Hematopoietic multipotent progenitor cell treated with erythropoietin and hydrocortisone succinate and interleukin-3 and kit ligand, for 15 days (in vitro differentiated cells): ENCODE measurements at places on chromosomes 13 and 19.

- no peak for DNase-seq
Measured at GRCh38 chr13:75365724-75366173, 116.2 kb downstream of the TBC1D4 start.

DNA sequence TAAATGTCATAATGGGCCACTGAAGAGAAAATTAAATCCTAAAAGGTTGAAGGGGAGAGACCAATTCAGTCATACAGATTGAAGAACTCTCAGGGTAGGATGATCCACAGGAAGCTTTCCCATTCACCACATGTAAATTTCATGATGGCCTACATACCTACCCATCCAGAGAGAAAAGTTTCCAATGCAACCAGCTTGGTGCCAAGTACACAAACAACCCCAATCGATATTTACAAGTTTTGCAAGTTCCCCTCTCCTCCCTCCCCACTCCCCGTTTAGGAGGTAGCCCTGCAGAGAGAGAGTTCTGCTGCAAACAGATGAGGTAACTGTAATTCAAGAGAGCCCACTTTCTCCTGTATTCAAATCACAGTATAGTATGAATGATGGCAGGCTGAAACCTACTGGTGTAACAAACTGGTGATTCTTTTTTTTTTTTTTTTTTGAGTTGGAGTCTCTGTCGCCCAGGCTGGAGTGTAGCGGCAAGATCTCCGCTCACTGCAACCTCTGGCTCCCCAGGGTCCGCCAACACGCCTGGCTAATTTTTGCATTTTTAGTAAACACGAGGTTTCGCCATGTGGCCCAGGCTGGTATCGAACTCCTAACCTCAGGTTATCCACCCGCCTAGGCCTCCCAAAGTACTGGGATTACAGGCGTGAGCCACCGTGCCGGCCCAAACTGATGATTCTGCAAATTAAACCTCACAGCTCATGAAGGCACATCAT is 14.4 kb downstream of the FOXO1 start:
- DNase-seq = no peak

GRCh38 chr19:612941-613340 is 20.4 kb downstream of the POLRMT start:
- DNase-seq = no peak

DNA sequence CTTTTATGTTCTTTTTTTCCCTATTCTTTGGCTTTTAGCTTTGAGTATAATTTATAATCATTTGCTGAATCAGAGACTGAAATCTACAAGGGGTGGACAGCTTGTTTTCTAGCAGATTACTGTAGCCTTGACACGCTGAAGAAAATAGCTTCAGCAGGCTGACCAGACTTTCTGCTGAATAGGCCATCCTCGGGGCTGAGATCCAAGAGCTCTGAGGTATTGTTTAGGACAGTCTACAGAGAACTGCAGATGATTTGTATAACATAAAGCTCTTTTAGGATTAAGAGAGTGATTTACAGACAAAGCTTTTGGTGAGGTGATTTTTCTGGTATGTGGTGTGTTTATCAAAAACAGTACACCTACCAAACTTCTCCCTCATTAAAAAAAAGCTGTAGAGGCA is 16.8 kb downstream of the POLR1D start:
- DNase-seq = no peak

- DNase-seq = no peak
Measured at GRCh38 chr13:102141625-102142472, 260.0 kb downstream of the FGF14 start.

- DNase-seq = no peak
Measured at GRCh38 chr19:56097776-56098175, 23.3 kb downstream of the ZNF787 start.

GRCh38 chr19:21848706-21849105 is 12.7 kb upstream of the ZNF43 start:
- DNase-seq = no peak

DNA sequence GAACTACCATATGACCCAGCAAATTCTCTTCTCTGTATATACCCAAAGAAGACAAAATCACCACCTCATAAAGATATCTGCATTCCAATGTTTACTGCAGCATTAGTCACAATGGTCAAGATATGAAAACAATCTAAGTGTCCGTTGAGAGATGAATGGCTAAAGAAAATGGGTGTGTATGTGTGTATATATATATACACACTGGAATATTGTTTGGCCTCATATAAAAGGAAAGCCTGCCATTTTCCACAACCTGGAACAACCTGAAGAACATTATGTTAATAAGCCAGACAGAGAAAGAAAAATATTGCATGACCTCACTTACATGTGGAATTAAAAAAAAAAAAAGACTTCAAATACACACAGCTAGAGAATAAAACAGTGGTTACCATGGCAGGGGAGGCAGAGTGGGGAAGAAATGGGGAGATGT is 29.5 kb upstream of the RBM26 start:
- no peak for DNase-seq

GRCh38 chr13:60707878-60708277 is 310.9 kb downstream of the TDRD3 start:
- no peak for DNase-seq

GRCh38 chr19:31329819-31330218 is 19.4 kb downstream of the TSHZ3 start:
- no peak for DNase-seq

DNA sequence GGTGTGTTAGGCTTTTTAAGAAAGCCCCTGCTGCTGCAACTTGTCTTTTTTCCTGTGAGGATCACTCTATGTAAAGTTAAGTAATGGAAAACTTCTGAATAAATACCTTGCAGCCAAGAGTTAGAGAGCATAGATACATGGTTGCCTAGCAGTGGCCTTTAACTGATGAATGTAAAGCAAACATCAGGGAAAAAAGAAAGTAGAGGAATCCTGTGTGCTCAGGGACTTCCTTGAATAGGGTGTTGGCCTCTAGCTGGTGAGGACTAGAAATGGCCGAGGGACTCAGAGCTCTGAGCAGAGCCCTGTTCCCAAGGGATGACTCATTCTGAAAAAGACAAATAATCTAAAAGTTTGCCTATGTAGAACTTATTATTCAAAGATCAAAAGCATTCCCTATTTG is 135.7 kb downstream of the MIPEP start:
- no peak for DNase-seq

GRCh38 chr13:100484702-100485101 is 103.9 kb downstream of the GGACT start:
- DNase-seq = no peak

GRCh38 chr13:28581451-28581850 is 77.5 kb upstream of the POMP start:
- no peak for DNase-seq

DNA sequence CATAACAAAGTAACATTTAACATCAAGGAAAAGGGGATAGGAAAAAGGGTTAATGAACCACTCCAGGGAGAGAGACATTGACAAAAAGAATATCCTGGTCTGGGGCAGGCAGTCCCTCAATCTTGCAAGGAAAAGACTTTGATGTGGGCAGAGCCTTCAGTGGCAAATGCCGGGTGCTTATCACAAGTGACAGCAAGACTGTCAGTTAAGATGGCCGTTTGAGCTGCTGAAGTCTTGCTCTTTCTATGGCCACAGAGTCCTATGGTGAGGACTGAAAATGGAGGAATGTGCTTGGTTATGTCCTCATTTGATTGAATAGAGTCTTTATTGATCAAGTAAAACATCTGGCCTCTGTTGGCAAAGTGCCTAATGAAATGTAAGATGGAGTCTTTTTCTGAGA is 112.1 kb downstream of the B3GLCT start:
- DNase-seq = peak; percentile 40

- DNase-seq = no peak
Measured at GRCh38 chr13:30319655-30320054, 12.3 kb upstream of the KATNAL1 start.

DNA sequence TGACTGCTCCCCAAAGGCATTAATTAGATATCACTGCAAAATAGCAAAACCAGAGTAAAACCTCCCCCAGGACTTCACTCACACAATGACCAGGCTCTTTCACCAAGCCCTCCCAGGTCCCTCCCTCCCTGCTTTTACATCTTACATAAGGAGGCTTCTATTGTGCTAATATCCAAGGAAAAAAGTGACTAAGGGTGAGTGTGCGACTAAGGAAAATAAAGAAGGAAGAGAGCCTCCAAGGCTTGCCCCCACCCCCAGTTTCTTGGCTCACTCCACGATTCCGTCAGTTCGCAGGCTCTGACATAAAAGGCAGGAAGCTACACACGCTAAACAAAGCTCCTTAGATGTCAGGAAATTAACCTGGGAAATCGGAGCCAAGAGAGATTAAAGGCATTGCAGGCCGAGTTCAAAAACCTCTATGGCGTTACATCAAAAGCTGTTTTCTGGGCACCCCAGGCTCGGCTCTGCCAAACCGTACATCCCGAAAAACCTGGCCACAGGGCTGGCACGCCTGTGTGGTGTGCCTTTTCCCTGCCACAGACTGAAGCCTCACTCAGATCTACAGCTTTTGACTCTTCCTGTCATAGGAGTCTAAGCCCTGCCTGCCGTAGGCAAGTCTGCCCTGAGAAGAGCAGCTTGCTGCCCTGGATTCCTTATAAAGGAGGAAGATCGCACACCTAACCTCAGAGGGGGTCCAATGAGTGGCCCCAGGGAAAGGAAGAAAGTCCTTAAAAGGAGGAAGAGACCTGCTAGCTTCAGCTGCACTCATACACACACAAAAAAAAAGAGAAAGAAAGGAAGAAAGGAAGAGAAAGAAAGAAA is 67.0 kb upstream of the SERP2 start:
- DNase-seq = no peak

GRCh38 chr13:106078191-106078590 is 457.3 kb downstream of the EFNB2 start:
- DNase-seq = no peak

GRCh38 chr13:67438465-67438864 is 208.3 kb upstream of the PCDH9 start:
- DNase-seq = no peak

GRCh38 chr13:47119575-47120235 is 222.9 kb upstream of the HTR2A start:
- DNase-seq = no peak

DNA sequence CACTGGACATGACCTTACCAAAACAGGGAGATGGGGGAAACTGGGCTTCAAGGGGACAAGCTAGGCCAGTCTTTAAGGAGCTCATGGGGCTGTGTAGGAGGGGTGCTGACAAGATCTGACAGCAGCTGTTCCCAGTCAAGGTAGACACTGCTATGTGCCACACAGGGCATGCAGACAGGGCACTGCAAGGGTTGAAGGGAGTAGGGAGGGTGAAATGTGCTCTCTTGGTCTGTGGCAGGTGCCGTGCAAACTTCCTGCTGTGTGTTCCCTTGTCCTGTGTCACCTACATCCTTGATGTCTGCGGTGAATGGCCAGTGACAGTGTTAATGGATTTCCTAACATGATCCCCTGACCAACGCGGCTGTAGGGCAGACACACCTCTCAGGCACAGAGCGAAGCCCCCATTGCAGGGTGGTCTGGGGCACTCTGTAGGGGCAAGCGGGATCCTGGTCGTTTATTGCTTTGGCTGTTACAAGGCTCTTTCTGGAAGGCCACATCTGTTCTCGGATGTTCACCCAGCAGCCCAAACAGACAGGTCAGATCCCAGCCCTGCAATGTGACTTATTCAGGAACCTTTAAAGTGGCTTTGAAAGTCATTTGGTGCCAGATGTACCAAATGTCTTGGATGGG is 199.5 kb upstream of the ZNF536 start:
- no peak for DNase-seq

DNA sequence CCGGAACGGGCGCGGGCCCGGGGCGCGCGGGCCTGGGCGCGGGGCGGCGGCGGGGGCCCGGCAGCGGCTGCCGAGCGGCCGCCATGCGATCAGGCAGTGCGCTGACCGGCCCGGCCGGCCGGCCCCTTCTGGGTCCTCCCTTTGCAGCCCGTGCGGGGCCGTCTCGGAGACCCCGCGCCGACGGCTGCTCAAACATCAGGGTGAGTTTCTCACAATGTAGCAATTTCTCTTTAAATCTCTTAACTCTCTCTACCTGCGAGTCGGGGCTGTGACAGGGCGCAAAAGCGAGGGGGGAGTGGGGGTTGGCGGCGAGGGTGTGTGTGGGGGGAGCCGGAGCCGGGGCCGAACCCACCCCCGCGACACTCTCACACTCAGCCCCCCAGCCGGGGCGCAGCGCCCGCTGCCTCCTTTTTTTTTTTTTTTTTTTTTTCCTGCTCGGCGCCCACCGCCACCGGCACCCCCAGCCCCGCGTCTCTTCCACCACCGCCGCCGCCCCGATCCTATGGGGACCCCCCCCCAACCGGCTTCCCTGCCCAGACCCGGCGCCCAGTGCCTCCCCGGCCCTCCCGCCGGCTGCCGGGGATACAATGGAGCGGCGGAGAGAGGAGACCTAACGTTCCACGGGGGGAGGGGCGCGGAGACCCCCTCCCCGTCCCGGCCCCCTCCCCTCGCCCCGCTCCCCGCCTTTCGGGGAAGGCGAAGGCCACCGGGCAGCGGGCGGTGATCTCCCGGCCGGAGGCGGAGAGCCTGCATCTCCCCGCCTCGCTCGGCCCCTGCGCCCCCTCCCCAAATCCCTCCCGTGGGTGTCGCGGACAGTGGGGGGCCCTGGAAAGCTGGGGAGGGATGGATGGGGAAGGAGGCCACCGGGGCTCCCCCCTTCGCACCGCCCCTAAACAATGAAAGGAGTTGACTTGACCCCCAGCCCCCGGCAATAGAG is at the start of gene BICRA:
Gene BICRA (plus strand): TSS at position 166 of the 937 bp plus-strand sequence. CDS start 64,441 bp downstream, outside the sequence.
- DNase-seq = peak; percentile 78

DNA sequence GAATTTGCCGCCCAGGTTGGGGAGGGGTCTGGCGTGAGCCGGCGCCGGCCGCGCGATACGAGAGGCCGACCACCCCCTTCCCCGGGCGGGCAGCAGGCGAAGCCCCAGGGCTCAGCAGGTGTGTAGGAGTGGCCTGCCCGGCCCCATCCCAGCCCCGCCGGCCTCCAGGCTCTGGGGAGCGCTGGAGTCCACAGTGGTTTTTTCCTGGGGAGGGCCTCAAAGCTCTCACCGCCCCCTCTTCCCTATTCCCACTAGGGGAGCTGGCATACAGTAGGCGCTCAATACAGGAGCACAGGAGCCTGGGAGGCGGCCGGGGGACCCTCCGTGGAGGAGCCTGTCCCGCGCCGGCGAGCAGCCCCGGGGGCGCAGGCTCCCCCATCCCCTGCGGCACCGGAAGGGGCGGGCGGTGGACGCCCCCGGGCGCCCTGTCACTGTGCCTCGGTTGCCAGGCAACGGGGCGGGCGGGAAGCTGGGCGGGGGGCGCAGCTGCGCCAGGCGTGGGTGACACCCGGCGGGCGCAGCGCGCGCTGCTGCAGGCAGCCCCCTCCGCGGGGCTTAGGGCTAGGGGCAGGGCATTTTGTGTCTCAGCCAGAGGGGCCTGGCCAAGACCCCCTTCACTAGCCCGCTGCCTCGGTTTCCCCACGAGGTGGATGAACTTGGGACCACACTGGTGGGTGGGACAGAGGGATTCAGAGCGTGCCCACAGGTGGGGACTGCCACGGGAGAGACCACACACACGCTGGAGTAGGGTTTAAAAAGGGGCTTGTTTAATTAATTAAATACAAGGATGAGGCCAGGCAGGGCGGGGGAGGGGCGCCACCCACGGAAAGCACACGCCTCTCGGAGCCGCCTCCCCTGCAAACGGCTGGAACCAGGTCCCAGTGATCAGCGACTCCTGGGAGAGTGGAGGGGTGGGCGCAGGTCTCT is 3.6 kb upstream of the REXO1 start:
- DNase-seq = no peak

- no peak for DNase-seq
Measured at GRCh38 chr13:44147233-44147632, 226.4 kb upstream of the SERP2 start.

- DNase-seq = no peak
Measured at GRCh38 chr13:106499896-106500295, 35.6 kb downstream of the EFNB2 start.
